ENCODE measurements at places on chromosomes 7 and 10.

DNA sequence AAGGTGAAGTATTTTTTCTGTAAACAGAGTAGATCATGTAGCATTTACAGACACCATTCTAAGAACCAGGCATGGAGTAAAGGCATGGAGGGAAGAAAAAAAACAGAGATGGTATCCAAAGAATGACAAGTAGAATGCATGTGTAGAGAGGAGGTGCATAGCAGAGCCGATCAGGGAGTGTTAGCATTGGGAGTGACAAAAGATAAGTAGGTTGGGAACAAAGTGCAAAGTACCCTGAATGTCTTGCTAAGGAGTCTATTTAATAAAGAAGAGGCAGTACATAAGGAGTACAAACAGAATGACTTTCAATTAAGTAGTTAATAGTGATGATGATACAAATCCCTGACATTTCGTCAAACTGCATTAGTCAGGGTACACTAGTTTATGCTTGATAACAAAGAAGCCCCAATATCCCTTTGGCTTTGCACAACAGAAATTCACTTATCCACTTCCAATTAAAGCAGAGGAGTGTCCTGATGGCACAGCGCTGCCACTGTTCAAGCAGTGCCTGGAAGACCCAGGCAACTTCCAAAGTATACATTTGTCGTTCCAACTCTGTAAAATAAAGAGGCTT is 371.5 kb downstream of the TNS3 start:
- DNase-seq = no peak

- peak; percentile 5 for DNase-seq
Measured at GRCh38 chr10:122999347-122999746, 9.2 kb downstream of the IKZF5 start.

DNA sequence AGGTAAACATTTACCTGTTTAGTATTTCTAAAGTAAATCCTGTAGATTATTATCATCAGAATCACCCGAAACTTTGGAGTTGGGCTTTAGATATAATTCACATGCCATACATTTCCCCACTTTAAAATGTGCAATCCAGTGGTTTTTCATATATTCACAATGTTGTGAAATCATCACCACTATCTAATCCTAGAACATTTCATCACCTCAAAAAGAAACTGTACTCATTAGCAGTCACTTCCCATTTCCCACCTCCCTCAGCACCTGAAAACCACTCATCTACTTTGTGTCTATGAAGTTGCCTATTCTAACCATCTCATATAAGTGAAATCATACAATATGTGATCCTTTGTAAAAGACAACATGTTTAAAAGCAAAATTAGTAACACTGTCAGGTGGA is 182.6 kb downstream of the FZD1 start:
- no peak for DNase-seq

DNA sequence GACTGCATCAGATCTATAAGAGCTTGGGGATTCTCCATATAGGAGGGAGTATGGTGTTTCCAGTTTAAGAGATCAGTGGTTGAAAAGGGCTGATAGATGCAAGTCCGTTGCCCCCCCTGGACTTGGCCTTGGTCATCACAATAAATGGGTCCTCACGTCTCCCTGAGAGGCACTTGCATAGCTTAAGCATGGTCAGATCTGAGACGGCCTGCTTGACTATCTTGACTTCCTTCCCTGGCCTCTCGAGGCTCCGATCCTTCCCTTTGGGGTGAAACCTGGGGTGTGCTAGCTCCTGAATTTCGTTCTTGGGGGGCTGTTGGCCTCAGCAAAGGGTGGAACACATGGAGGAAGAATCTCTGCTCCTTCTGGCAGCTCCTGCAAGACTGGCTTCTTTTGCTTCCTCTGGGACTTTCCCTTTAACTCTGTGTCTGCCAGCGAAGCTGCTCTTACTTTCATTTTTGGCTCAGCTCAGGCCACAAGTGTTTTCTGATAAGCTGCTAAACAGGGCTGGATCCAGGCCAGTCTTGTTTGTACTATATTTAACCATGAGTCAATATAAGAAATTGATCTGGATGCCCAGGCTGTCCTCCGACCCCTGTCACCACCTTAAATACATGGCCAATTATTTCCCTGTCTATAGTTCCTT is 11.2 kb upstream of the ZNF485 start:
- DNase-seq = no peak

DNA sequence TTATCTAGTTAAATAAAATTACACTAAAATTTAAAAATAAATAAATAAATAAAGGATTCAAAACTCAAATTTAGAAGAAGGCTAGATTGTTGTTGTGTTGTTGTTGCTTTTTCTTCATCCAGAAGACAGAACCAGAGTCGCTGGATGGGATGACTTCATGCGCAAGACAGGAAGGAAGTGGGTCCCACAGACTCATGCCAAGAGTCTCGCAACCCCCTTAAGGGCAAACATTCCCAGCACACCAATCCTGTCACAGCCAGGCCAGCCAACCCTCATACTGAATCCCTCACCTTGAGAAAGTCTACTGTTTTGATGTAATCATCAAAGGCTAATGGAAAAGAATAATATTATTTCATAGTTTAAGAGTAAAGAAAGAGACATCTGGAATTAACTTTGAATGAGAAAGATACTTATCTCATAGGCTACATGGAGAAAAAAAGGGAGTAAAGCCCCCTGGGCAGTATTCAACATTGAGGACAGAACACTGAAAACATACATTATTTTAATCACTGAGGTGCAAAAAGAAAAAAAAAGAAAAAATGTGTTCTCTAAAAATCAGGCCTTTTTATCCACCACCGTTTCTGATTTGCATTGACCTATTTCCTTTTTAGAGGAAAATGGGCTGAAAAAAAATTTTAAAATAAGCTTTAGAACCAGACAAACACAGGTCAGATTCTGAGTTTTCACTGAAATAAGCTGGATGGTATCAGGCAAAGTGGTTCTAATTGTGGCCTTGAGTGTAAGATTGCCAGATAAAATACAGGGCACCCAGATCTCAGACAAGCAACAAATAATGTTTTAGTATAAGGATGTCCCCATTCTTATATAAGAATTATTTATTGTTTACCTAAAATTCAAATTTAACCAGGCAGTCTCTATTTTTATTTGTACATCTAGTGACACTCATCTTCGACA is 826.5 kb downstream of the TNS3 start:
- DNase-seq = no peak

- no peak for DNase-seq
Measured at GRCh38 chr7:117375380-117375779, 51.9 kb downstream of the ASZ1 start.

- no peak for DNase-seq
Measured at GRCh38 chr10:43983856-43984271, 335.2 kb upstream of the ZNF32 start.

DNA sequence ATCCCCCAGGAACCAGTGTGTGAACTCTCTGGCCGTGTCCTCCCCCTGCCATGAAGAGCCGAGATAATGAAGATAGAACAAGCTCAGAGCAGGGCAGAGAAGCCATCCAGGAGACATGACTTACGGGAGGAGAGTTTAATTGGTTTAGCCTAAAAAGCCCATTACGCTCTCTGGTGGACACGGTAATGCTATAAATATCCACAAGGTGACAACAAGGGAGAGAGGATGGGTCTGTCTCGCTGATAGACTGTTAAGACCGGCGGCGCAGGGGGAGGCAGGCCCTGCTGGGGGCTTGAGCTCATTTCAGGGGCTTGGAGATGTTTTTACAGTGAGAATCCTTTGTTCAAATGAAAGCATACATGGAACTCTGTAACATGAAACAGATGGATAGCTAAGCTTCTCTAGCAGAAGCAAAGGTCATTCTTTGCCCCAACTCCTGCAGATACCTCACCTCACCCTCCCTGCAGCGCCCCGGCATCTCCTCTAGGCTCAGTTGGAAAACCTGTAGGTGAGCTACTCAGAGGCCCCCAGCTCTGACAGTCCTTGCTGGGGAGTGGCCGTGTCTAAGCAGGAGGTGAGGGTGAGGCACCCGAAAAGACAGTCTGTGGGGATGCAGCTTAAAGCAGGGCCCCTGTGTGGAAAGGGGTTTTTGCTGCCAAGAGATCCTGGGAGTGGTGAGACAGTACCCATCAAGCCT is 40.8 kb upstream of the LOXL4 start:
- DNase-seq = no peak

- no peak for DNase-seq
Measured at GRCh38 chr7:389911-390601, 100.1 kb downstream of the FOXL3 start.
